Amniotic stem cell (primary cell): ENCODE measurements at places on chromosomes 16 and 17.

DNA sequence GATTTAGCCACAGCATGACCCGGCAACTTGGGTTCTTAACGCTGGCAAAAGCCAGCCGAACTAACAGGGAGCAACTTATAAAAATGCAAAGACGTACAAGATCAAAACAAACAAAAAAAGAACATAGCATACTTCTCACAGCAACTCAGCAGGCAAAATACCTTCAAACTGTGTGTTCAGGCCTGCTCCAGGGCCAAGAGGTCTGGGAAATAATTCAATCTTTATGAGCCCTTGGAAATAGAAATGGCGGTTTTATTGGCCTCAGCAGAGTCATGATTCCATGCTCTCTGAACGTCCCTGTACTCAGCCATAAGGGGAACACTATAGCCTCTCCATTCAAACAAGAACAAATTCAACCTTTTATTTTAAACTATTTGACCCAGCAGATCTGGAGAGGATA, 101.3 kb upstream of the C17orf78 start:
- DNase-seq = no peak

DNA sequence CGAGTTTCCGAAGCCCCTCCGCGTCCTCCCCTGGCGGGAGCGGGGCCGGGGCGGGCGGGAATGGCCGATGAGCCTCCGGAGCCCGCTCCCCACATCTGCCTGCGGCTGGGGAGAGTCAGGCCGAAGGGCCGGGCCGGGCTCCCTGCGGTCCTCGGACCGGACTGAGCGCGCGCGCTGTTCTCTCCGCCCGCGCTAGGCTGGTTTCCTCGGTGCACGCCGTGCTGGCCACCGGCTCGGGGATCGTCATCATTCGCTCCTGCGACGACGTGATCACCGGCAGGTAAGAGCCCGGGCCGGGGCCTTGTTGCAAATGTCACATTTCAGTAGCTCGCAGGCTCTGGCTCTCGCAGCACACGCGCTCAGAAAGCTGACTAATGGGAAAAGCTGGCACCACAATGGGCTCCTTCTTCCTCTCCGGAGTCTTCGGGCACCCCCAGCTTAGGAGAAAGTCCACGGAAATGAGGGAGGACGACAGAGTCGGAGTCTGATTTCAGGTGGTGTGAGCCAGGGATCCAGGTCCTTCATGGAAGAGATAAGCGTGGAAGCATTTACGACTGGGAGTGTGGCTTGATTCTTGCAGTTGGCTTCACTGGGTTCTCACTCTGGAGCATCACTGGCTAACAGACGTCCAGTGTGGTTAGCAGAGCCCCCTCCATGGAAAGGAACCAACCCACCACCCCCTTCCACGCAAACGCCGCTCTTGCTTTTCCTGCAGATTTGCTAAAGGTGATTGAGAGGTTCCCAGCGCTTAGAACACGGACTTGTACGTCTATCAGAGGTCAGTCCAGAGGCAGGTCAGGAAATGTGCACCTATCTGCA, 715 bp downstream of the TLCD3A start:
- DNase-seq = no peak

DNA sequence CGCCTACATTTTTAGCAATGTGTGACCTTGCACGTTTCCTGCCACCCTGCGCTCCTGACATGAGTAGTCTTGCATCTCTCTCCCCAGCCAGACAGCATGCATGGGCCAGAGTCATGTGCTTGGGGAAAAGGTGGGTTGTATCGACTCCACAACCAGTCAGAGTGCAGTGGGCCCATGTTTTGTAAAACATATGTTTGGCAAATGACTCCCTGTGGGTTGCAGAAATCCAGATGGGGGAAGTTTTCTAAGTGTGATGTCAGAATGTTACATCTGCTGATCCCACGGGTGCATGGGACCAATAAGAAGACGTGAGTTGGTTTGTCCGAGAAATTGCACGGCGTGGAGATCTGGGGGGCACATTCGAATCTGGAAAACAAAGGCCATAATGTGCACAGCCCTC, 147.1 kb downstream of the FOXL1 start:
- DNase-seq = no peak

GRCh38 chr17:80005360-80006338, 30.0 kb downstream of the TBC1D16 start:
- DNase-seq = no peak
